Suppressor macrophage treated with lipopolysaccharide for 4 hours (primary cell): ENCODE measurements at places on chromosomes 4 and X.

- no peak for DNase-seq
These were observed 620.6 kb upstream of the GNPDA2 start for GRCh38 chr4:45346816-45347435.

DNA sequence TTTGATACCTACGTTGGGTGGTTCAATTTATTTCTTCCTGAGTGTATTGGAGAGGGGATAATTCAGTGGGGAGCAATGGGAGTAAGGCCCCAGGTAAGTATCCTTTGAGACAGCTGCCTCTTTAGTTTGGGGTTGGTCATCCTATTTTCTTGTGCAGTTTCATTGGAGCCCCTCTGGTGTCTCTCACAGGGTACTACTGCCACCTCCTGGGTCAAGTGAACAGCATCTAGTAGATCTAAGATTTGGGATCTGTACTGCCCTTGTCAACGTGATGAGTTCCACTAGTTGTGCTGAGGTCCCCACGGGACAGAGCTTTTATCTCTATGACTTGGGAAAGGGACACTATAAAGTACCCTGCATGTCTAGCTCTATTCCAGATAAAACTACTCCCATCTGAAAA lies 80.6 kb downstream of the PBDC1 start:
- peak; percentile 50 for DNase-seq

DNA sequence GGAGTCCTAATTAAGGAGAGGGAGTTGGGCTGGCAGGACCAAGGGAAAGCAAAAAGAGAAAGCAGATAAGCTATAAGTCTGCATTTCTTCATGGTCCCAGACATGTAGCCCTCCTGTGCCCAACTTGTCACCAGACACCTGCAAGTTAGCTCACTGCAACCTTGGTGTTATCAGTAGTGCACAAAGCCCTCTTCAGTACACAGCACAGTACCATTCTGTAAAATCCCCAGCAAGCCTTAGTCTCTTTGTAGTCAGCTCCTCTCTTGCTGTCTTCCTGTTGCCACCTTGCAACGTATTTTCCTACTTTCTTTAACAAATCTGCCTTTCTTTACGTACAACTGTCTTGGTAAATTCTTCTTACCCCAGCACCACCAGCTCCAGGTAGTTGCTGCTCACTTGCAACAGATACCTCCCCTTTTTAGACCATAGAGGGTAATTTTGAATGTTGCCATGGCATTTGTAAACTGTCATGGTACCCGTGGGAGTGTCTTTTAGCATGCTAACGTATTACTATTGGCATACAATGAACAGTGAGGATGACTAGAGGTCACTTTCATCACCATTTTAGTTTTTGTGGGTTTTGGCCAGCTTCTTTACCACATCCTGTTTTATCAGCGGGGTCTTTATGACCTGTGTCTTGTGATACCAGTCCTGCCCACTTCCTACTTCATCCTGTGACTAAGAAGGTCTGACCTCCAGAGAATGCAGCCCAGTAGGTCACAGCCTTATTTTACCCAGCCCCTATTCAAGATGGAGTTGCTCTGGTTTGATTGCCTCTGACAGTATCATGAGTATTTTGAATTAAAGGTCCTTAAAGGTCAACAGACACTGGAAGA lies 28.3 kb upstream of the AP1S2 start:
- DNase-seq, result peak; percentile 68

DNA sequence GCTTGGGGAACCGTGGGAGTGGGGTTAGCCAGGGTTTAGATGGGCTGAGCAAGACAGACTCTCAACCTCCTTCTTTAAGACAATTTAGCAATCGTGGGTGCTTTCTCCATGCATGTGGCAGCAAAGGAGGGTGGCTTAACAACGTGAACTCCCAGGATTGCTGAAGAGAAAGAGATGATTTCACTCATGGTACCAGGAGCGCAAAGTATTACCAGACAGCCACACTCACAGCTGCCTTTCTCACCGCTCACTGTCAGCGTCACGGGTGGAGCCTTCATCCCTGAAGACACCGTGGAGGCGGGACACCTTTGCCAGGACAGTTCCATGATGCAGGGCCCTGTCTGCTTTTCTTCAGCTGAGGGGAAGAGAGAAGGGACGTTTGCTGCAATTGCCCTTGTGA lies 212.5 kb upstream of the PSAPL1 start:
- DNase-seq, result peak; percentile 55
